ENCODE measurements at places on chromosomes 12 and 14. TPM values are rescaled to one million over a fixed set of nuclear protein-coding genes. Genes with fewer than 3 reads are reported as not detected.

Gene SLC25A29
- 5.9 TPM for total RNA-seq

Gene MFAP5
- total RNA-seq: not detected

Gene KCNA5
- total RNA-seq: not detected

Gene DHRS1
- 25.2 TPM for total RNA-seq

Gene PIWIL1
- total RNA-seq: not detected

Gene RND1
- total RNA-seq: 1.1 TPM

Gene HSP90B1
- total RNA-seq: 226 TPM

Gene MSRB3
- not detected for total RNA-seq

Gene ACOT6
- total RNA-seq: not detected

Gene MEG3
- total RNA-seq: not detected

Gene FGF6
- not detected for total RNA-seq

Gene PMCH
- 2.9 TPM for total RNA-seq

Gene COX8C
- not detected for total RNA-seq

Gene CCDC175
- total RNA-seq: not detected

DNA sequence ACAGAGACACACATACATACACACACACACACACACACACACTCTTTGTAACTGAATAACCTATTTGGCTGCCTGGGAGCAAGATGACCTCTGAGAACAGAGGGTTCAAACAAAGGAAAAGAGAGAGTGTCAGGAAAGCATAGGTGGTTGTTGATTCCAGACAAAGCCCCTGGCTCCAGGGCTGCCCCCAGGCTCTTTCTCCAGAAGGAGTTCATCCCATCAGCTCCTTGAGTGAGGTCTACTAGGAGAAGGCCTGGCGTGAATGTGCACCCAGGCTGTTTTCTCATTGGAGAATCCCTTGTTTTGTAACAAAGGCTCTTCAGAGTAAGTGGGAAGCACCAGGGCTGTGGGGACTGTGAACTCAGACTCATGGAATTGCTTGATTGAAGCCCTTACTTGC lies 151.9 kb downstream of the EMP1 start:
- no peak for DNase-seq

DNA sequence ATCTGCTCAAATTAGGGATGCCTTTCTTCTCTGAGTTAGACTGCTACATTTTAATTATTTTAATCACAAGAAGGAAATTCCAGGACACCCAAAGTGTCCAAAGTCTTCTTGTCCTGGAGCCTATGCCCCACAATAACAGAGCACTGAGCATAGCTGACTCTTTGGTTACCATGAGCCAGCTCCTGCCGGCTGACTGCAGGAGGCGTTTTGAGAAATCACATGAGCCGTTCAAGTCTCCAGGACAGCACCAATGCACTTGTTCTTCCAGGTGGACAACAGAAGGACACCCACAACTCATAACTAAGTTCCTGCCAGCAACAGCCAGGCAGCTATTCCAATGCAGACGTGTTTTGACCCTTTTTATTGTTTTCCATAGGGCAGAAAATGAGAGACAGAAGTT lies 46.0 kb upstream of the SRSF5 start:
- DNase-seq: no peak

GRCh38 chr14:91387169-91387835 lies 30.3 kb downstream of the CCDC88C start:
- no peak for DNase-seq

DNA sequence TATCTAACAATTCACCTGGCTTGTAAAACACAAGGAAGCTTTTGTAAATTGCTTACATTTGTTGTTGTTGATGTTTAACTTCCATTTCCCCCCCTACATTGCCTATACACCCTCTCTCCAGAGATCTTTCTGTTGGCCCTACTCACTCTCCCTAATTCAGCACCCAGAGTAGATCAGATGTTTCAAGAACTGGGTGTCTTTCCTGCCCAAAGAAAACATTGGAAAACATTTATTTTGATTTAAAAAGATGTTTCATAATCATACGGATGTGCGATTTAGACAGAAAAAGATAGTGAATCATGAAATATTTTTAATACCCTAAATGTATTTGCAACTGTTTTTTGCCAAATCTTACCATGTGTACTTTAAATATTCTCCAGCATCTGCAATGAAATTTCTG lies 446.4 kb upstream of the RGS6 start:
- no peak for DNase-seq

- no peak for DNase-seq
Measured at GRCh38 chr14:36295642-36296627, 24.5 kb downstream of the MBIP start.

DNA sequence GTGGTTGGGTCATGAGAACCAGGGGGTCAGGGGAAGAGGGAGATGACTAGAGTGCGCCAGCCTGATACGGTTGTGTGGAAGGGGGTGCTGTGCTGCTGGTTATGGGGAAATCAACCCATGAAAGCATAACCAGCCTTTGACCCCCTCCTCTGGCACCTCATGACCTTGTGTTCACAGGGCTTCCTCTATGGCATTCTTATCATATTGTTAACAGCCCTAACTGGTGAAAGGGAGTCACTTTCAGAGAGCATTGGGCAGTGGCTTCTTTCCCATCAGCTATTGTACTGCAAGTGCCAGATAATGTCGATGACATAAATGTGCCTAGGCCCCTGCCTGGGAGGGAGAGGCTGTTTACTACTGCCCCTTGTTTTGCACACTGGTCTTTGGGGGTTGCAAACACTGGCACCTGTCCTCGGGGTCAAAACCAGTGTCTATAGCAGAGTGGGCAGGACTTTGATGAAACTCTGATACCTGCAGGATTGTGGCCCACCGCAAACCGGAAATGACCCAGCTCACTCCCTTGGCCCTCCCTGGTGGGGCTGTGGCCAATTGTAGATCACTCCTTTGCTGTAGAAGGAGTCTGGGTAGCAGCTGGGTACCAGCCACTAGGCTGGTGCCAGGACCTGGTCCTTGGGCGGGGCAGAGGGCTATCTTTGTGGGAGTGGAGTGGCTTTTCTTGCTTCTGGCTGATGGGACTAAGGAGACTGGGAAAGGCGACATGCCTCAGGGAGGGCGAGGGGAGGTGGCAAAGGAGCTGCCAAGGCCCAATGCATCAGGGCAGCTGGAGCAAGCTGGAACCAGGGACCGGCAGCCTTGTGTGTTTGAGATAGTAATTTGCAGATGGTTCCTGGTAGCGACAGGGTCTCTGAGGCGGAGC lies 634 bp upstream of the TMEM63C start:
- DNase-seq: no peak

DNA sequence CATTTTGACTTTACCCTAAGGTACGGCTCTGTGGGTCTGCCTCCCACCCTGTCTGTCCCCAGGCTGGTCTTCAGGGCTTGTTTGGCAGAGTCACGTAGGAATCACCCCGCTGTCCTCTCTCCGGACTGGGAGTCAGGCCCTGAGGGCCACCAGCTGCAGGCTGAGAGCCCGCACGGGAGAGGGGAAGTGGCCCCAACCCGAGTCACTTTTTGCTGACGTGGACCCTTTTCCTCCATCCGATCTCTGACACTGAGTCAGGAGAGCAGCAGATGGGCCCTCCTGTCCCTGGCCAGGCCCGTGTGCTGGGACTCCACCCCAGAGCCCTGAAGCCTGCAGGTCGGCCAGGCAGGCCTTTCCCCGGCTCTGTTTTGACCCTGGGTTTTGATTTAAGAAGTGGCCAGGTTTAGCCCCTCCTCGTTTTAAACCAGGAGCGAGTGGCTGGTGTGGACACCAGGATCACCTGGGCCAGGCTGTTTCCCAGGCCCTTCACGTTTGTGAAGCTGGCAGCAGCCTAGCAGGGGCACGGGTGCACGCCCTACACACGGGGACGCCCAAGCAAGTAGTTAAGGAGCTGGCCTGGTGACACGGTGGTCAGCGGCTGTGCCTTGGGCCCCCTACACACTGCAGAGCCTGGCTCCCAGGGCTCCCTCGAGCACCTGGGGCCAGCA lies 12.5 kb upstream of the TEX22 start:
- DNase-seq: no peak

DNA sequence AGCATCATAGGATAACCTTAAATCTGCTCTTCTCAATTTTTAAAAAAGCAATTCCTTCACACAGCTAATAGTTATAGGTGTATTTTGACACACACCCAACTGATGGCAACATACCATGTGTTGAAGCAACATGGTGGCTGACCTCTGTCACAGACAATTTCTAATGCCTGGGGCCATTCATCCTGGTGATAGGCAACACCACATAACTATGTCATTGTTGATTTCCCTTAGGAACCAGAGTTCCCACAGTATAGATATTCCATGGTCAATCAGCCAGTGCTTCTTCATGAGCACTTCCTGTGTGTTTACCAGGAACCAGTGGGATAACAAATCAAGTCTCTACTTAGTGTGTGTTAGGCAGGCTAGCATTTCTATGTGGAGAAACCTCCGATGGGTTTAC lies 88.3 kb downstream of the FIGNL2 start:
- DNase-seq: no peak

- no peak for DNase-seq
Measured at GRCh38 chr12:10717410-10717809, 5.7 kb downstream of the YBX3 start.

- peak; percentile 46 for DNase-seq
Measured at GRCh38 chr14:65098586-65098985, 3.7 kb downstream of the MAX start.

- no peak for DNase-seq
Measured at GRCh38 chr12:30164382-30165318, 380.9 kb upstream of the TMTC1 start.

DNA sequence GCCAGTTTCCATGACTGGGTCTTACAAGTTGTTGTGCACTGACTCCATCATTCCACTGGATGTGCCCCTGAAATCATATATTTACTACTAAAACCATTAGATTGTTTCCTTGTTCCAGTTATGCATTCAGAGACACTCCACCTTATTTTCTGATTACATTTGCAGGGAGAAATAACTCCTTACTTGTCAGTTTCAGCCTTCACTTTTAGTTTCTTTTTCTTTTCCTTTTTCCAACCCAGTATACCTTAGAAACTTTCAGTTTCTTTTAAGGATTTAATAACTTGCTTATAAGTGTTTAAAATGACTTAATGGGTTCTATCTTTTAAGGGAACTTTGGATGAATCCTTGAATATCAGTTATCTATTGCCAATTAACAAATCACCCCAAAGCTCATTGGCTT lies 39.9 kb downstream of the MRPL42 start:
- no peak for DNase-seq

GRCh38 chr14:104819361-104819781 lies 18.5 kb downstream of the ZBTB42 start:
- DNase-seq: no peak

DNA sequence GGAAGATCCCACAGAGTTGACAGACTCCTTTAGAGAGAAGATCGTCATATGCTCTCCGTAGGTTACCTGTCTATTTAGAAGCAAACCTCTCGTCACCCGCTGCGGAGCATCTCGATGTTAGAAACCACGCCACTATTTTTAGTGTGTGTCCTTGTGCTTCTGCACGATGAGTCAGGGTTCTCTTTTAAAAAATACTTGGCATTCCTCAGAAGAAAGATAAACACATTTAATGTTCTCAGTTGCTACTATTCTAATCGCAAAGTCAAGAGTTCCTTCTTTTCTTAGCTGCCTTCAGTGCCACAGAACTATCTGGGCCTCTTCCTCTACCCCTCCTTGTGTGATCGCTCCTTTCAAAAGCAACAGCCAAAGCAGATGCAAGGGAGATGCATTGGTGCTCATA lies 192.4 kb downstream of the PELI2 start:
- DNase-seq: no peak

GRCh38 chr12:71007020-71007419 lies 86.5 kb upstream of the PTPRR start:
- no peak for DNase-seq

- no peak for DNase-seq
Measured at GRCh38 chr12:129001826-129002225, 148.5 kb downstream of the GLT1D1 start.

DNA sequence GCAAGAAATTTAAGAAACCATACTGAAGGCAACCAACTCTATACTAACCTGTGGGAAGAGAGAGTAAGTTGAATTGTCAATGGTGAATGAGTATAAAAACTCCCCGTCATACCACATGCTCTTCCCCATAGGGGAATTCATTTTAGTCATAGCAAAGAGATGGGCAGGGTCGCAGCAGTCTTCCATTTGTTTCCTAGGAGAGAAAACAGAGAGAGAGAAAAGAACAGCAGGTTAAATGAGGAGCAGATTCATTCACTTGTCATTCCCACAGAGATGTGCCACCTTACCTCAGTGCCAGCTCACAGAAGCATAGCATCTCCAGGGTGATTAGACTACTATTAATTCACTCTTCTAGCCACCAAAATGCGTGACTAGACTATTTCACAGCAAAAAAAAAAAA lies 47.4 kb downstream of the ST8SIA1 start:
- no peak for DNase-seq

- no peak for DNase-seq
Measured at GRCh38 chr12:101327051-101327450, 47.1 kb downstream of the UTP20 start.

GRCh38 chr12:67410246-67410645 lies 141.1 kb downstream of the CAND1 start:
- DNase-seq: no peak

DNA sequence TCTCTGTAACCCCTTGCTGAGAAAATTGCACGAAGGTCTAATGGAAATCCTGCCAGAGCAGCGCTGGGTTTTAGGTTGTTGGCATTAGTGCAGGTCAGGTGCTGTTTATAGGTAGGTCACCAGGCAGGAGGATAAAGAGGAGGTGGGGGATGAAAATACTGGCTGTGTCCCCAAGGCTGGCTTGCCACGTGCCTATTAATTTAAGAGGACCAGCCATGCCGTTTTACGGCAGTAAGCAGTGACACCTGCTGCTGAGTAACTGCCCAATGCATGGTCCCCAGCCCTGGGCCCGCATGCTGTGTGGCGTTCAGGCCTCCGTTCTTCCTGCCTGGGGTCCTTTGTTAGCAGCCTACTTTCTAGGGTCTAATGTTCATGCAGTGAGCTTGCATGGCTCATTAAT lies 67.2 kb downstream of the WDR20 start:
- DNase-seq: no peak

DNA sequence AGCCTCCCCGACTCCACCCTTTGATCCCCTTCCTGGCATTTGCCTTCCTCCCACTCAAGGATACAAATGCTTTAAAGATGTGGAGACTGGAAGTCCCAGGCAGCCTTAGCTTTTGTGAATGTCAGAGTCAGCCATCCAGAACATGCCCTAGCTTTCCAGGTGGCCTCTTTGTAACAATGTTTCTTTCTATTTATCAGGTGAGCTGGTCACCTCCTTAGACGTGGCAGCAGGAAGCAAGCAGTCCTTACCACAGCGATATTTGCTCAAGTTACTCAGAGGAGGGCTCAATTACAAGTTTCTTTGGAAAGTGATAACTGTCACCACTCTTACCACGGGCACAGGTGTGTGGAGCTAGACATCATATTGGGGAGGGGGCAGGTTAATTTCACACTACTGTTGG lies 4.9 kb downstream of the GALNT6 start:
- DNase-seq: no peak

GRCh38 chr12:67647181-67647798 lies 1.3 kb upstream of the DYRK2 start:
- DNase-seq: no peak

- DNase-seq: no peak
Measured at GRCh38 chr14:42633504-42634095, 1026.9 kb downstream of the LRFN5 start.

- DNase-seq: no peak
Measured at GRCh38 chr12:105670672-105671071, 340.2 kb downstream of the C12orf75 start.
